ENCODE measurements at places on chromosomes 7 and 10.

DNA sequence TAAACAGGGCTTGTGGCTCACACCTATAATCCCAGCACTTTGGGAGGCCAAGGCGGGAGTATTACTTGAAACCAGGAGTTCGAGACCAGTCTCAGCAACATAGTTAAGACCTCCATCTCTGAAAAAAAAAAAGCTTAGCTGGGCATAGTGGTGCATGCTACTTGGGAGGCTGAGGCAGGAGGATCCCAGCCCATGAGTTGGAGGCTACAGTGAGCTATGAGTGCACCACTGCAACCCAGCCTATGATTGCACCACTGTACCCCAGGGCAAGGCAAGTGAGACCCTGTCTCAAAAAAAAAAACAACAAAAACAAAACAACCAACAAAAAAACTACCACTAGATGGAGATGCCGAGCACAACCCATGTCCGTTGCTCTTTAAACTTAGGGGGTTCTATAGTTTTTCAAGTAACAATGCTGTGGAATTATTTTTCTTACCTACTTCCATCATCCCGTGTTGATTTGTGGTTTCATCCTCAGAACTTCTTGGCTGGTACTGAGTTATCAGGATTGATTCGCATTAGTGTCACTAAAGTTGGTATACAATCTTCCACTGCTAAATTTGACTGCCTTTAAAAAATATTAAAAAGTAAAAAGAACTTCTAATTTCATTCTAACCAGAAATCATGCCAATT lies 12.2 kb upstream of the REPIN1 start:
- DNase-seq: no peak

GRCh38 chr7:43799605-43800004 lies 41.1 kb downstream of the BLVRA start:
- no peak for DNase-seq

DNA sequence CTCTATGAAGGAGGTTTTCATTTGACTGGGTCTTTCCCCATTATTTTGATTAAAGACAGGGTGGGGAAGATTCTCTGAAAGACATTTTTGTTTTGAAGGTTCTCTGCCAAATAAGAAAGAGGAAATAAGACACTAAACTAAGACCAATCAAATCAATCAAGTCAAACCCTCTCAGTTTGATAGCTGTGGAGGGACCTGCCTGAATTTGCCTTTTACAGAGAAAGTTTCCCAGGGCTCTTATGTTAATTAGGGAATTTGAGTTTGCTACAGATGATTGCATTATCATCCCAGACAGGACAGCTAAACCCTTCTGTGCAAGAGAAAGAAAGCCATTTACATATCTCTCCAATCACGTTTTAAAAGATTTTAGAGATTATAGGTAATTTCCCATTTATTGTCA lies 80.0 kb downstream of the CSTF2T start:
- no peak for DNase-seq

DNA sequence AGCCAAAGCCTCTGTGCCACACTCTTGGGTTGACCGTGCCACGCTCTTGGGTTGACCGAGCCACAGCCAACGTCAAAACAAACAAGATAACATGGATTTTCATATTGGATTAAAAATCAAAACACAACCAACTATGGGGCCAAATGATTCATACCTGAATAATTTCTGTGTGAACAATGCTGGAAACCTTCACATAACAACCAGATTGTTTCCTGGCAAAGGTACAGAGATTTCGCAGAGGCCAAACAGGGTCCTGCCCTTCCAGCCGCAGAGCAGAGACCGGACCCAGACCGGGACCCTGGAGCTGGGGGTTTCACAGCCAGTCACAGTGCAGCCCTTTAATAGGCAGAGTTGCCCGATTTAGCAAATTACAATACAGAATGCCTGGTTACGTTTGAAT lies 40.5 kb downstream of the ITIH5 start:
- no peak for DNase-seq
